GM18507 (cell line): ENCODE measurements at places on chromosomes 2 and 18.

DNA sequence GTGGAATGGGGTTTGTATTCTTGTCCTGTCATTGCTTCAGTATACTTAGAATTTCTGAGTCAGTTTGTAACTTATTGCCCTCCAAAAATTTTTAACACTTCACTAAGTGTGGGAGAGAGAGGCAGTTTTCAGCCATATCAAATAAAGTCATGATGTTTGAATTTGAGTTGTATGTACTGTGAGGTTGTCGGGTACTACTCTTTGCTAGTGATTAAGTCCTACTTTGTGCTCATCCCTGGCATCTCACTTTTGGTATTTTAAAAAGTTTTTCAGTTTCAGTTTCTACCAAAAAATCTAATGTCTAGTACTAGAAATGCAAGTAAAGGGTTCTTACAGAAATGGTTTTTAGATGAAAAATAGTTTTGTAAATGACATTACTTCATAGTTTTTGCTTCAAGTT is 40.7 kb downstream of the EIF5B start:
- no peak for DNase-seq

GRCh38 chr2:134842930-134843490 is 4.6 kb downstream of the ACMSD start:
- no peak for DNase-seq

DNA sequence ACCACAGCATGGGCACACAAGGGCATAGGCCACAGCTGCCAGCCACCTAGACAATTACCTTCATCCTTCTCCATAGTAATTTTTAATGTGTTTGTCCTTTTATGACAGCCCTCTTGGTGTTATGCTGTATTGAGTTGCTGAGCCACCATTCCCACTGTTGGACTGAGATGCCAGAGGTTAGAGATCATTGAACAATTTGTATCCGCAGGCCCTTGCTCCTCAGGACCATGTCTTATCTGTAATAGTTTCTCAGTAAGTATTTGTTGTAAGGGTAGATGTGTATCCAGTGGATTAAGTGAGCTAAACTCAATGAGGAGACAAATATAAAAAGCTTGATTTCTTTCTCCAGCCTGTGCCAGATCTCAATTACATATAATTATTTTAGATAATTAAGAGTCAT is 832.8 kb upstream of the ID2 start:
- DNase-seq = no peak

- DNase-seq = no peak
These were observed 32.3 kb downstream of the LYPD6B start for GRCh38 chr2:149070681-149071320.

DNA sequence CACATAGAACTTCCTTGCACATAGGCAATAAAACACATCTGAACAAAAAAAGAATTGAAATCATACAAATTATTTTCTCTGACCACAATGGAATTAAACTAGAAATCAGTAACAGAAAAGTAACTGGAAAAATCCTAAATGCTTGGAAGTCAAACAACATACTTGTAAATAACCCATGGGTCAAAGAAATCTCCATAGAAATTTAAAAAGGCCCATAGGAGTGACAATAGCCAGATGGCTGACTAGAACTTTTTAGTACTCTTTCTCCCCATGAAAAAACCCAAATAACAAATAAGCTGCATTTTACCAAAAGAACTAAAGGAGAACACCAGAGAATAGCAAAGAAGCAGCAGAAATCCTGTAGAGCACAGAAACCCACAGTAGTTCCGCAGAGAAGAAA is 139.2 kb upstream of the COL3A1 start:
- DNase-seq = no peak

- no peak for DNase-seq
These were observed 166.1 kb upstream of the RAB6C start for GRCh38 chr2:129813404-129813803.
